T-helper 1 cell (primary cell): ENCODE measurements at places on chromosomes 1 and 21.

DNA sequence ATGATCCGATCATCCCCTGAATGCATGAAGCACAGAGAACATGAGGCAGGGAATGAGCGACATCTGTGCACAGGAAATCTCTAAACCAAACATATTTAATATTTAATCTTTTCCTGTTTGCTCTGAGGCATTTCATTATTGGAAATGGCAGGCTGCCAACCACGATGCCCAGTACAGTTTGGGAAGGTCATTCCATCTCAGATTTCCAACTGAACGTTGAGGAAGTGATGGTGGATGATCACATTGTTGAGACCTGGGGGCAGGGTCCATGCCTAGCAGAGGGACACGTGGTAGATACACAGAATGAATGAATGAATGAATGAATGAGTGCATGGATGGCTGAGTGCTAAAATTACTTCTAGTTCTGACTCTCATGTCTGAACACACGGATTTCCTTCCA is 15.9 kb upstream of the FASLG start:
- no peak for DNase-seq

DNA sequence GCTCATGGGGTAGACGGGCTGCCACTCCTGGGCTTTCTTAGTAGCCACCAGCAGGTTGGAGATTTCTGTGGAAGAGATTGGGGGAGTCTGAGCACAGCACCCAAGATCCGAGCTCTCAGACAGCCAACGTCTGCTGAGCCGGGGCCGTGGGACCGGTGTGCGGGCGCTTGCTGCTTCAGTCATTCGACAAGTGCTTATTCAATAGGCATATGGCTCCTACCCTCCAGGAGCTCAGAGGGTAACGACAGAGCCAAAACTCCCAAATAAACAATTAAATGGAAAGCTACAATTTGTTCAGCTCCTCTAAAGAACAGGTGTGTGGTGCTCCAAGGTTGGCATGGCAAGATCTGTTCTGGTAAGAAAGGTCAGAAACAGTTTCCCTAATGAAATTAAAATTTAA is 106.0 kb downstream of the RAVER2 start:
- DNase-seq, result no peak

- no peak for DNase-seq
Observed at GRCh38 chr1:212622467-212622866, 13.9 kb downstream of the ATF3 start.

DNA sequence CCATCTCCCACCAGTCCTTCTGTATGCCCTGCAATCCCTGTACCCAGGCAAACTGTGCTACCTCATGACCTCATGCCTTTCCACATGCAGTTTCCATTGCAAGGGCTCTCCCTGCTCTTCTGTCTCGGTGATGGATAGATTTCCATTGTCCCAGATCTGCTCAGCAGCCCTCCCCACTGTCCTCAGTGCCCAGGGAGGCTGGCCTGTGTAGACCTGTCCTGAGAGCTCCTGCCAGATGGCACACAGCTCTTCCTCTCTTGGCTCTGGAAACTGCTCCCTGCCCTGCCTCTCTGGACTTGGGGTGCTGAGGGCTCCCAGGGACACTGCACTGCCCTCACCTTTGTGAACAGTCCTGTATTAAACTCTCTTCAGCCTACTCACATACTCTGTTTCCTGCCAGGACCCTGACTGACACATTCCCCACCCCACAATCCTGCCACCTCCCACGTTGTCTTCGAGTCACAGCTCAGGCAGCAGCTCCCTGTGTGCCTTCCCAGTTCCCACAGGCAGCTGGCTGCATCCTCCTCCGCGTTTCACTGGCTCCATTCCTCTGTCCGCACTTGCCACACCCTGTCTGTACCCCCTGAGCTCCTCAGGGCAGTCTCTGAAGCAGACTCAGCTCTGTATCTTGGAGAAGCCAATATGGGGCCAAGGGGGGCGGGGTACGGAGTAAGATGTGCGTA is 57.0 kb downstream of the SPATA46 start:
- DNase-seq, result no peak

DNA sequence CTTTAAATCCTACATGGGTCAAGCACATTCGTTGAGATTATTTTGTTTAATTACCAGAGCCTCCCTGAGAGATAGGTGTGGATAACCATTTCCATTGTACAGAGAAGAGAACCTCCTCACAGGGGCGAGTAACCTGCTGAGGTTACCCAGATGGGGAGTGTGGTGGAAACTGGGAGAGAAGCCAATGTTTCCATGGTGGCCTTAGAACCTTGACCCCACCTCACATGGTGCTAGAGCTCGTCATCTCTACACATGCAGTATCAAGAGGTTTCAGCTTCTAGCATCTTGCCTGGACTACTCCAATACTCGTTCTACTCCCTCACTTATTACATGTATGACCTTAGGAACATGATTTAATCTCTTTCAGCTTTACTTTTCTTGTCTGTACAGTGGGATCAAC is 4.8 kb downstream of the REG4 start:
- no peak for DNase-seq

GRCh38 chr1:91541918-91542533 is 41.4 kb downstream of the CDC7 start:
- DNase-seq, result peak; percentile 62

GRCh38 chr1:206700445-206701036 is 15.8 kb downstream of the MAPKAPK2 start:
- no peak for DNase-seq

DNA sequence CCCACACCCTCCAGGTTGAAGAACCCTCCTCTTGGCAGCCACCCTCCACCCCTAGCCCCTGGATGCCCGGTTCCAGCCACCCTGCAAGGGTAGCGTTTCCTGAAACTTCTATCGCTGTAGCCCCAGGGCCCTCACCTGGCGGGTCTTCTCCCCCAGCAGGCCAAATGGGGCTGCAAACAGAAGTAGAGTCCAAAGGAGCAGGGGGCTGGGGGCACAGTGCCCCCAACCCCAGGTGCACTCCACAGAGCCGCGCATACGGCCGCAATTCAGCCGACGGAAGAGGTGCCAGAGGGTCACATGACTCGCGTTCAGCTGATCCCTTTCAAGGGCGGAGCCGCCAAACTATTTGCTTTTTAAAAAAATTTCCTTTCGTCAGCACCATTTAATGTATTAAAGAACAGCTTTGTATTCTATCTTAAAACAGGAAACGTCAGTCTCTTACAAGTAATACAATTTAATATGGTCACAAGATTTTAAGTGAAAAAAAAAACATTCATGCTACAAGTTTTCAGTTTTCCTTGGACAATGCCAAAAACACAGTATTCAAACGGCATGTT is at the start of gene GLMP:
Gene GLMP, minus strand, starts transcription at position 289 of the 557 bp plus-strand sequence. Its CDS starts 34 bp downstream, at position 255.
- peak; percentile 53 for DNase-seq

DNA sequence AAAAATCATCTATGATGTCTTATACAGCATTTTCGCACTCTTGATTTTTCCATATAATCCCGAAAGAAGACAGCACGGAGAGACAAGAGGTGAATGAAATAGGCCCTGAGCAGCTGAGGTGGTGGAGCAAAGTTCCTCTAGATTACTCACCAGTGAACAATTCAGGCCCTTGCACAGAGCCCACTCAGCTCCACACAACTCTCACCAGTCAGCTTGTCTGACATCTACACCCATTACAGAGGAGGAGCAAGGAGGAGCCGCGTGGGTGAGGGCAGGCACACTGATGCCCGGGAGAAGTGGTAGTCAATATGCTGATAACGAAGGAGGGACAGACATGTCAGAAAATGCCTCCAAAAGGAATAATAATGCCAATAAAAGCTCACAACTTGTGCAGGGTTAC is 59.9 kb downstream of the DNM3 start:
- no peak for DNase-seq

DNA sequence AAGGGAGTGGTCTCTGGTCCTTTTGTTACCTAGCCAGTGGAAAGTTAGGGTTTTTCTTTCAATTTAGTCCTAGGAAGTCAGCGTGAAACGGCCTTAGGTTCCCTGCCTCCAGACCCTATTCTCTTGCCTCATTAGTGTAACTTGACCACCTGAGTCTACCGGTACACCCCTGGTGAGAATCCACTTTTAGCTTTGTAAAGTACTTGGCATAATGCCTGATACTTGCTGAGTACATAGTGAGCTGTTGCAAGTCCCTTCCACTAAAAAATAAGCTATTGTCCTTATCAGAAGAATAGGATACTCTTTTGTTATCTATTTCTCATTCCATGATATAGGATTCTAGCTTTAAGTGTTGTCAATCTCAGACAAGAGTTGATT is 228.8 kb downstream of the ST6GALNAC3 start:
- DNase-seq, result no peak

- no peak for DNase-seq
Observed at GRCh38 chr1:55928576-55928975, 650.8 kb downstream of the PLPP3 start.

DNA sequence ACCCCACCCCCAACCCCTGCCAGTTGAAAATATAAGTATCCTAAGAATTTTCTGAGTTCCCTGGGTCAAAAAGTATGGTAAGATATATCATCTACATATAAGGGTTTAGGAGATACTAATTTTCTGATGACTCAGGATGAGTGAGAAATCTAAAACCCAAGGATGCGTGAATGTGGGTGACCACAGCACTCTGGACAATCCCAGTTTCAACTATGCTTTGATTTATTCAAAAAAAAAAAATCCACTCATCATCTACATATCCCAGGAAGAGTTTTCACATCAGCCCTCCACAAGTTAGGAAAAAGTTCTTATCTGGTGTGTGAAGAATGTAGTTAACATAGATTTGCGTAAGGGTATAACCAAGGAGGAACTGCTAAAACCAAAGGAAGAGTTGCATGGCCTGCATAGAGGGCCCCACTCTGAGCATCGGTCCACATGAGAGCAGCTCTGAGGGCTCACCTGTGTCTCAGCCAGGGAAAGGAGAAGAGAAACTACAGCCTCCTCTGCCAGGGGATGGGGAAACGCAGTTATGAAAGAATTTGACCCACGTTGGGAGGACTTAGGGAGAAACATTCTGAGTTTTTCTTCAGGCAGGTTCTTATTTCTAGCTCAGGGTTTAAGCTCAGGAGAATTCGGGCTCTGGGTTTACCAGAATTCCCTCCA is 18.8 kb downstream of the LAMB3 start:
- DNase-seq, result no peak

DNA sequence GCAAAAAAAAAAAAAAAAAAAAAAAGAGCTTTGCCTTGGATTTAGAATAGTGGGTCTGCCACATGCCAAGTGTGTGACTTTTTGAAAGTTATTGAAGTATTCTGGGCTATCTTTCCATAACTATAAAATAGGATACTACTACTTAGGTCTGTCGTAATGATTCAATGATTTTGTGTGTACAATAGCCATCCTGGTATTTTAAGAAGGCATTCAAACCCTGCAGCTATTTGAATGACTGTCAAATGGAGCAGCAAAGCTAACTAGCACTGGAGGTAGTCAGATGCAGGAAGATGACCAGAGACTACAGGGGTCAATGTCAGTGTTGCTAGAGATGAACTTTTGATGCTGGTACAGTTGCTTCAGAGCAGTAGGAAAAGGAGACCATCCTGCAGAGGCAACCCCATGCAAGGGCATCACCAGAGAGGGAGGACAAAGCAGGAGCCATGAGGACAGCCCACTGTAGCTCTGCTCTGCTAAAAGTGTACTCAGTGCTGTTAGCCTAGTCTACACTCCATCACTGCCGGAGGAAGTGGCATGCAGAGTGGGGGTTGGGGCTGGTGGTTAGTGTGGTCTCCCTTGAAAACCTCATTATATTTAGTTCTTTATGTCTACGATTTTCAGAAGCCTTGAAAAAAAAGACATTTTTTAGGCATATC is 29.0 kb downstream of the DUSP10 start:
- peak; percentile 62 for DNase-seq
